ENCODE measurements at places on chromosomes 13 and 19.

DNA sequence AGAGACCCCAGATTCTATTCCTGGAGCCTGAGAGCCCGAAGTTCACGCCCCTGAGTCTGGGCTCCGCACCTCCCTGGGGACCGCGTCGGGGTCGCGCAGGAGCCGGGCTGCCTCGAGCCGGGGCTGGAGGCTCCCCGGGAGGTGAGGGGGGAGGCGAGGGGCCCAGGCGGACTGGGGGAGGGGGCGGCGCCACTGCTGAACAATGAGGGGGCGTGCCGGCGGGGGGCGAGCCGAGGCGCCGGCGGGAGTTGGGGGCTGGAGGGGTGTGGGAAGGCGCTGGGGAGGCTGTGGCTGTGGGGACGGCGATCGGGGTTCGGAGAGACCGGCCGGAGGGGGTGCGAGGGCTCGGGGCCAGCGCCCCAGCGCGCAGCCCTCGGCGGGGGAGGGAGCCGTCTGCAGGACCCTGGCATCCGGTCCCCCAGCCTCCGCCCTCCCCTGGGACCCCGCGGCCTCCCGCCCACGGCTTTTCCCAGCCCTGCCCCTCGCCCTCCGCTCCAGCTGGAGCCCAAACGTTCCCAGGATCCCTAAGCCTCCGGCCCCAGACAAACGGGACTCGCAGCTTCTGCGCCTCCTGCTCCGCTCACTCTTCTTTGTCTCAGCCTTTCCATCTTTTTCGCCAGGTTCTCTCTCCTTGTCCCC, 922 bp downstream of the PLEKHG2 start:
- no peak for DNase-seq

DNA sequence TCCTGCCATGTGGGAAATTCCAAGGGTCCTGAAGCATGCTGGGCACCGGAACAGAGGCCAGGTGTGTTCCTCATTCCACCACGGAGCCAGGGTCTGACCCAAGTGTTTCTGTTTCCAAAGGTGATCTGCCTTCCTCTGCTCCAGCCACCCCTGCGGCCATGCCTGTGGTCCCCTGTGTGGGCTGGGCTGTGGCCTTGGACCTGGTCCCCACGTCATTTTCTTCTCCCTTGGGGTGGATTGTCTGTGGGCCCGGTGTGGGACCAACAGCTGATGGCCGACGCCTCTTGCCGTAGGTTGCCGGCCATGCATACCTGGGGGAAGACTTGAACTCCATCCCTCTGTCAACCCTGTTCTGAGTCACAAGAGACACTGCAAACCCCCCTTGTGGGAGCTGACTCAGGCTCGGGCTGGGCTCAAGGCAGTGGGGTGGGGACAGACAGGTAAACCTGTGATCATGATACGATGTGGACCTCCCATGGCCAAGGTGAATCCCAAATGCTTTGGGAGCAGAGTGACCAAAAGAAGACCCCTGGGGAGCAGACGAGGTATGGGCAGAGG, 35.0 kb downstream of the ATP11A start:
- no peak for DNase-seq

GRCh38 chr13:43139211-43139610, 115.8 kb downstream of the DNAJC15 start:
- no peak for DNase-seq

- no peak for DNase-seq
Measured at GRCh38 chr13:28964803-28965202, 144.7 kb downstream of the MTUS2 start.

DNA sequence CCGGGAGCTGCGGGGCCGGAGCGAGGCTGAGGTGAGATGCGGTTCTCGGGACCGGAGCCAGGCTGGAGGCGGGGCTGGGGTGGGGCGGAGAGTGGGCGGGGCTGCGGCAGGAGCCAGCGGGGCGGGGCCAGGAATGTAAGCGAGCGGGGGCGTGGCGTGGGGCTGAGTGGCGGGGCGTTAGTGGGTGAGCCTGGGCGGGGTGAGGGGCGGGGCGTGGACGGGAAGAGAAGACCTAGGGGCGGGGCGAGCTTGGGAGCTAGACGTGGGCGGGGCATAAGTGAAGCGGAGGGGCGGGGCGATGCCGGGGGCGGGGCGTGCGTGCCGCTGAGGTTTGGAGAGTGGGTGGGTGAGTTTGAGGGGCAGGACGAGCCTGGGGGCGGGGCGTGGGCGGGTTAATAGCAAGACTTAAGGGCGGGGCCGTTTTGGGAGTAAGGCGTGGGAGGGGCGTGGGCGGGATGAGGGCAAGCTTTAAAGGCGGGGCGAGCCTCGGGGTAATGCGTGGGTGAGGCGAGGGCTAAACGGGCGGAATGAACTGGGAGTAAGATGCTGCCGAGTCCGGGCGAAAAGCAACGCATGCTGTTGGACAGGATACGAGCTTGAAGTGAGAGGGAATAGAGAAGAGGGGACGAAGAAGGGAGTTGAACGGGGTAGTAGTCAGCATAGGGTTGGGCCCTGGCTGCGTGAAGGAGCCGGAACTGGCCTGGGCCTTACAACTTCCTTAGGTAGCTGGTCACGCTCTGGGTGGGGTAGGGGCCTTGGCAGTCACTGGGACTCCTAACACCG, 572 bp downstream of the SNAPC2 start:
- peak; percentile 99 for DNase-seq

DNA sequence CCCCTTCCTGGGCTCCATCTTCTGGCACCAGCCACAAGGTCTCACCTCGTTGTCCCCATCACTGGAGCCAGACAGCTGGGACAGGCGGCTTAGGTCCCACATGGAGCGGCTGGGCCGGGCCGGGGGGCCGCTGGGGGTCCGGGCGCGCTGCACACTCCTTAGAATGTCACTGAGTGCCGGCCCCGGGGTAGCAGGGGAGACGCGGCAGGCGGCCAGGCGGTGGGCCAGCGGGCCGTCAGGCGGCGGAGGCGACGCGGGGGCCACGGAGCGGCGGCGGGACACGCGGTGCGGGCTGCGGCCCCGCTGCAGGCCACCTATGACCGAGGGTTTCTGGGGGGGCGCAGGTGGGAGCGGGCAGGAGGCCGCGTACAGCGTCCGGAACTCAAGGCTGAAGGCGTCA, 3.1 kb upstream of the SPACA4 start:
- no peak for DNase-seq

DNA sequence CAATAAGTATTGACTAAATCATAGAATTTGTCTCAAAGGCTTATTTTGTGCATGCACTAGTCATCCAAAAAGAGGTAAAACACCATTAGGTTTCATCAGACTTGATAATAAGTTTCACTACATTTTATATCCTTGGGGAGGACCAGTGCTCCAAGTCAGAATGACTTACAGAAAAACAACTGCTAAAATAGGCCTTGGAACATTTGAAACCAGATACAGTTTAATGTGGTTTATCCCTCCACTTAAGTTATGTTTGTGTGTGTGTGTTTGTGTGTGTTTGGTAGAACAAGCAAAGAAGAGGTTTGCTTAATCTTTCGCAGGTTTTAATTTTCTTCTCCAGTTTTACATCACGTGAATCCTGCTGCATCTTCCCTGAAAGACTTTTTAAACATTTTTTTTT, 570.9 kb downstream of the PCDH9 start:
- DNase-seq: no peak

- DNase-seq: no peak
Measured at GRCh38 chr13:67353941-67354340, 123.8 kb upstream of the PCDH9 start.

- no peak for DNase-seq
Measured at GRCh38 chr13:32969516-32969941, 46.7 kb upstream of the KL start.

GRCh38 chr19:18523841-18524240, 2.0 kb upstream of the ELL start:
- DNase-seq: no peak

- no peak for DNase-seq
Measured at GRCh38 chr19:53389571-53389970, 5.4 kb upstream of the ZNF765 start.
